Kidney (tissue), 22 donors: ENCODE measurements at places on chromosomes 11 and 22. TPM values are rescaled to one million over a fixed set of nuclear protein-coding genes. Genes with fewer than 3 reads are reported as not detected.

Gene RFPL2
- not detected for total RNA-seq

GRCh38 chr22:18062421-18062820 lies 15.4 kb upstream of the PEX26 start:
- H3K4me3 ChIP-seq, result no peak overlapping the region
- H3K36me3 ChIP-seq, result no peaks in the 10 kb centered on the region
- no peaks in the 10 kb centered on the region for H3K27me3 ChIP-seq
- H3K4me1 ChIP-seq, result peaks cover 13% of the 10 kb centered on the region

DNA sequence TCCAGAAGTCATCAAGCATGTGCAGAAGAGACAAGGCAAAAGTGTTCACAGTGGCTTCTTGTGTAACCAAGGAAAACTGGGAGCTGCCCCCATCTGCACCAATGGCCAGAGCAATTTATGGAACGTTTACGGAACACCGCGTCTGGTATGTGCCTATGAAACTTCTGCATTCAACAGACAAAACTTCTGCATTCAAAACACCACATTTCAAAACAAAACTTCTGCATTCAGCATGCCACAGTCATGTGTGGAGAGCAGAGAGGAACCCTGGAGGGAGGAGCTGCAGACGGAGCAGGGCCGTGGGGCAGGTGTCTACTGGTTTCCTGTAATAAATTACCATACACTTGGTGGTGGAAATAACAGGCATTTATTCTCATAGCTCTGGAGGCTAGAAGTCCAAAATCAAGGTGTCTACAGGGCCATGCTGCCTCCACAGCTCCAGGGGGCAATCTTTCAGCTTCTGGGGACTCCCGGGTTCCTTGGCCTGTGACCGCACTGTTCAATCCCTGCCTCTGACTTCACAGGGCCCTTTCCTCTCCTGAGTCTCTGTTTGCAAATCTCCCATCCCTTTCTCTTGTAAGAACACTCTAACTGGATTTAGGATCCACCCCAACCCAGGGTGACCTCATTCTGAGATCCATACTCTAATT lies 32.2 kb downstream of the RPL3 start:
- H3K27me3 ChIP-seq, result no peaks in the 10 kb centered on the region
- peaks cover 66% of the 10 kb centered on the region for H3K4me1 ChIP-seq
- H3K27ac ChIP-seq, result peak overlapping the region; percentile 72
- no peak for DNase-seq

Gene TMEM109
- 130 TPM for total RNA-seq

DNA sequence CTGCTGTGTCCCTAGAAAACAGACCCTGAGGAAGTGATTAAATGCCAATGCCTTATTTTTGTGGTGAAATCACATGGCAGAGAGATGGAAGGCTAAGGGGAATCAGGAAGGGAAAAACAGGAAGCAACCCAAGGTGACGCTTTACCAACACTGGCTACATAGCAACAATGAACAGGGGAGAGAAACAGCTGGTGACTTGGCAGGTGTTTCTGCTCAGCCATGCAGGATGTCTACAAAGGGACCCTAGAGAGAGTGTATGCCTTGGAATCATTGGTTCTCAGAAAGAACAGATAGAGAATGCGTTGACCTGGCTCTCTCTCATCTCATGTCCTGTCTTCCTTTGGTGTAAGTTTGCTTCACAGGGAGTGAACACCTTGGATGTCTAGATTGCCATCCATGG lies 911.9 kb downstream of the OPCML start:
- H3K27me3 ChIP-seq, result no peaks in the 10 kb centered on the region
- H3K4me1 ChIP-seq, result no peaks in the 10 kb centered on the region
- no peak for DNase-seq
- no peak overlapping the region for H3K4me3 ChIP-seq
- H3K27ac ChIP-seq, result no peak overlapping the region
- H3K36me3 ChIP-seq, result no peaks in the 10 kb centered on the region

Gene P2RX6
- 1.0 TPM for total RNA-seq

DNA sequence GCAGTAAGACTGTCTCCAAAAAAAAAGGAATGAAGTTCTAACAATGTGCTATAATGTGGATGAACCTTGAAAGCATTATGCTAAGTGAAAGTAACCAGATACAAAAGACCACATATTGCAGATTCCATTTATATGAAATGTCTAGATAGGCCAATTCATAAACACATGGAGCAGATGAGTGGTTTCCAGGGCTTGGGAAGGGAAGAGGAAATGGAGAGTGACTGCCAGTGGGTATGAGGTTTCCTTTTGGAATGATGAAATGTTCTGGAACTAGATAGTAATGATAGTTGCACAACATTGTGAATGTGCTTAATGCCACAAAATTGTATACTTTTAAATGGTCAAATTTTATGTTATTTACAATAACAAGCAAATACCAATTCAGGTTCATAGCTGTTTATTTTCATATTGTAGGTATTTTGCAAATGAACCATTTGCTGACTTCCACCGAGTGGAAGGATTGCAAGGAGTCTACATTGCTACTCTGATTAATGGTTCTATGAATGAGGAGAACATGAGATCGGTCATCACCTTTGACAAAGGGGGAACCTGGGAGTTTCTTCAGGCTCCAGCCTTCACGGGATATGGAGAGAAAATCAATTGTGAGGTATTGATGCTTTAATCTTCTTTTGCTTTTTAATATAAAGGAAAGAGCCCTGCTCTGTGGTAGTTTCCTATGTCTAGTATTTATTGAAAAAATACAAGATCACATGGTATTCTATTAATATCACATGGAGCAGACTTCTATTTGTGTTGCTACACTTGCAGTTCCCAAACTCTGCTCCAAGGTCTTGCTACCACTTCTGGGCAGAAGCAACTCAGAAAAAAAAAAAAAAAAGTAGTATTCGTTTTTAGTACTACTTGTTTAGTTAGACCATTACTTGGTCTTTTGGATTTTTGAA lies 67.7 kb upstream of the SORL1-AS1 start:
- DNase-seq, result no peak
- H3K27ac ChIP-seq, result no peak overlapping the region
- no peak overlapping the region for H3K4me3 ChIP-seq
- H3K36me3 ChIP-seq, result no peaks in the 10 kb centered on the region
- H3K27me3 ChIP-seq, result no peaks in the 10 kb centered on the region

GRCh38 chr11:48161951-48162884 lies 54.4 kb upstream of the OR4B1 start:
- no peaks in the 10 kb centered on the region for H3K27me3 ChIP-seq
- H3K4me3 ChIP-seq, result no peak overlapping the region
- no peaks in the 10 kb centered on the region for H3K4me1 ChIP-seq
- no peak overlapping the region for H3K27ac ChIP-seq
- H3K36me3 ChIP-seq, result no peaks in the 10 kb centered on the region

- no peak overlapping the region for H3K4me3 ChIP-seq
- no peaks in the 10 kb centered on the region for H3K4me1 ChIP-seq
- H3K27ac ChIP-seq, result no peak overlapping the region
- no peak for DNase-seq
- H3K36me3 ChIP-seq, result no peaks in the 10 kb centered on the region
Observed at GRCh38 chr22:36734171-36735058, 30.9 kb upstream of the CACNG2 start.

Gene PHF5A
- 34.0 TPM for total RNA-seq

Gene OR51B5
- not detected for total RNA-seq

- DNase-seq, result no peak
- H3K4me1 ChIP-seq, result no peaks in the 10 kb centered on the region
- H3K27me3 ChIP-seq, result no peaks in the 10 kb centered on the region
- no peak overlapping the region for H3K27ac ChIP-seq
- peaks cover 57% of the 10 kb centered on the region for H3K36me3 ChIP-seq
Observed at GRCh38 chr22:30332994-30333706, 6.4 kb upstream of the TBC1D10A start.

GRCh38 chr11:119284344-119285157 lies 32.4 kb downstream of the MCAM start:
- DNase-seq, result no peak
- peaks cover 6% of the 10 kb centered on the region for H3K36me3 ChIP-seq
- no peaks in the 10 kb centered on the region for H3K27me3 ChIP-seq
- H3K4me1 ChIP-seq, result no peaks in the 10 kb centered on the region

GRCh38 chr11:75384438-75385080 lies 14.8 kb upstream of the RPS3 start:
- no peak overlapping the region for H3K4me3 ChIP-seq
- no peaks in the 10 kb centered on the region for H3K27me3 ChIP-seq
- DNase-seq, result peak; percentile 77
- H3K4me1 ChIP-seq, result peaks cover 3% of the 10 kb centered on the region
- no peaks in the 10 kb centered on the region for H3K36me3 ChIP-seq

Gene FAM227A
- total RNA-seq, result 3.4 TPM

Gene CSKMT
- 12.1 TPM for total RNA-seq

GRCh38 chr22:49426098-49426497 lies 401.6 kb downstream of the BRD1 start:
- no peak overlapping the region for H3K4me3 ChIP-seq
- no peaks in the 10 kb centered on the region for H3K27me3 ChIP-seq
- H3K4me1 ChIP-seq, result no peaks in the 10 kb centered on the region
- peak; percentile 52 for DNase-seq

Gene PIH1D2
- total RNA-seq, result 7.5 TPM

- H3K36me3 ChIP-seq, result no peaks in the 10 kb centered on the region
- no peak overlapping the region for H3K27ac ChIP-seq
- H3K4me3 ChIP-seq, result no peak overlapping the region
Observed at GRCh38 chr11:108609682-108610081, 16.1 kb upstream of the EXPH5 start.

- H3K4me1 ChIP-seq, result no peaks in the 10 kb centered on the region
- H3K27me3 ChIP-seq, result no peaks in the 10 kb centered on the region
- DNase-seq, result no peak
- no peak overlapping the region for H3K27ac ChIP-seq
- H3K36me3 ChIP-seq, result no peaks in the 10 kb centered on the region
Observed at GRCh38 chr11:32400670-32401369, 34.5 kb downstream of the WT1 start.

DNA sequence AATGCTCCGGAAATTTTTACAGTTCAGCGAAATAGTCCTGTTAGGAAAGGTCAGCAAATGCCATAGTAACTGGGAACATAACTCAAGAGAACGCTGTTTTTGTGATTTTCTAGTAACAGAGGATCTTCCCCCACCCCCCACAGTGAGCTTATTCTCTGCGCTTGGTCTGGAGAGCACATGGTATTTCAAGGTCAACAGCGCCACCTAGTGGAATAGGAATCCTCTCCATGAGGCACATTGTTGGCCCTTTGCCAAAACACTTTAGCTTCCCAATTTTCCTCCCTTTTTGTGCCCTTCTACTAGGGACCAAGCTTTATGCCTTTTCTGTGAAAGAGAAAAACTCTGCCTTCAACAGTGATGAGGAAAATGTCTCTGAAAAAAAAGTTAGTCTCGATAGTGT lies 13.2 kb upstream of the OR4C12 start:
- H3K36me3 ChIP-seq, result no peaks in the 10 kb centered on the region
- no peak for DNase-seq
- H3K27me3 ChIP-seq, result no peaks in the 10 kb centered on the region
- no peaks in the 10 kb centered on the region for H3K4me1 ChIP-seq
- no peak overlapping the region for H3K27ac ChIP-seq

Gene WNT11
- total RNA-seq, result 2.2 TPM

Gene TPBGL
- total RNA-seq, result 0.69 TPM

DNA sequence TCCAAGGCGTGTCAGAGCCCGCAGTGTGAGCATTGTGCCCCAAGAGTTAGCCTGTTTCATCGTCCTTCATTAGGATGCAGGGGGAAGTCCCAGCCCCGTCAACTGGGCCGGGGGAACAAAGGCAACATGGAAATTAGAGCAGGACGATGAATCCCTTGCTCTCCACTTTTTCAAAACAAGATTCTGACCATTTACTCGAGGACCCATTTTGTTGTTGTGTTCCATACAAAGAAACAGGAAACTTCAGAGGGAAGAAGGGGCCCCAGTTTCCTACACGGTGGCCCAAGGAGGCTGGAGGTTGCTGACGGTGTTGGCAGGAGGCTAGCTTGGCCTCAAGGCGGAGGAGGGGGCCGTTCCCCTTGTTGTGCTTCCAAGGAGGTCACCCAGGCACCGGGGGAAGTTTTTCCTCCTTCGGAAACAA lies 44.0 kb upstream of the SLC1A2 start:
- H3K27me3 ChIP-seq, result no peaks in the 10 kb centered on the region
- H3K4me3 ChIP-seq, result no peak overlapping the region
- H3K27ac ChIP-seq, result no peak overlapping the region
- DNase-seq, result no peak

Gene GLYATL2
- total RNA-seq, result not detected

Gene LRRC4C
- 1.6 TPM for total RNA-seq

GRCh38 chr11:77030834-77031414 lies 3.3 kb upstream of the B3GNT6 start:
- no peak overlapping the region for H3K27ac ChIP-seq
- DNase-seq, result no peak
- no peaks in the 10 kb centered on the region for H3K4me1 ChIP-seq
- H3K27me3 ChIP-seq, result no peaks in the 10 kb centered on the region
- no peak overlapping the region for H3K4me3 ChIP-seq

- H3K4me3 ChIP-seq, result no peak overlapping the region
- no peak overlapping the region for H3K27ac ChIP-seq
- no peaks in the 10 kb centered on the region for H3K27me3 ChIP-seq
- peak; percentile 86 for DNase-seq
- H3K4me1 ChIP-seq, result peaks cover 3% of the 10 kb centered on the region
Observed at GRCh38 chr11:13343931-13344717, 66.5 kb downstream of the BMAL1 start.

Gene OR56B4
- total RNA-seq, result not detected

GRCh38 chr11:44602891-44603310 lies 37.4 kb downstream of the CD82 start:
- H3K36me3 ChIP-seq, result no peaks in the 10 kb centered on the region
- no peak overlapping the region for H3K4me3 ChIP-seq

GRCh38 chr11:125268611-125269010 lies 104.1 kb downstream of the PKNOX2 start:
- no peaks in the 10 kb centered on the region for H3K27me3 ChIP-seq
- no peak overlapping the region for H3K27ac ChIP-seq
- H3K4me3 ChIP-seq, result no peak overlapping the region
- no peak for DNase-seq
- H3K36me3 ChIP-seq, result no peaks in the 10 kb centered on the region
- H3K4me1 ChIP-seq, result peaks cover under 1% of the 10 kb centered on the region

- H3K27me3 ChIP-seq, result no peaks in the 10 kb centered on the region
- no peak for DNase-seq
- no peaks in the 10 kb centered on the region for H3K4me1 ChIP-seq
- H3K27ac ChIP-seq, result no peak overlapping the region
Observed at GRCh38 chr22:27456696-27457503, 344.7 kb downstream of the MN1 start.

Gene TMPRSS5
- total RNA-seq, result 0.60 TPM

Gene ENTHD1
- total RNA-seq, result not detected

GRCh38 chr11:132913295-132913694 lies 619.0 kb downstream of the OPCML start:
- H3K4me1 ChIP-seq, result no peaks in the 10 kb centered on the region
- no peak for DNase-seq
- no peaks in the 10 kb centered on the region for H3K27me3 ChIP-seq
- no peak overlapping the region for H3K27ac ChIP-seq

- H3K27ac ChIP-seq, result no peak overlapping the region
- no peaks in the 10 kb centered on the region for H3K27me3 ChIP-seq
- H3K36me3 ChIP-seq, result no peaks in the 10 kb centered on the region
- DNase-seq, result no peak
Observed at GRCh38 chr22:44291265-44291664, 21.5 kb downstream of the SHISAL1 start.
